ENCODE measurements at places on chromosomes 7 and 10. TPM values are rescaled to one million over a fixed set of nuclear protein-coding genes. Genes with fewer than 3 reads are reported as not detected.

DNA sequence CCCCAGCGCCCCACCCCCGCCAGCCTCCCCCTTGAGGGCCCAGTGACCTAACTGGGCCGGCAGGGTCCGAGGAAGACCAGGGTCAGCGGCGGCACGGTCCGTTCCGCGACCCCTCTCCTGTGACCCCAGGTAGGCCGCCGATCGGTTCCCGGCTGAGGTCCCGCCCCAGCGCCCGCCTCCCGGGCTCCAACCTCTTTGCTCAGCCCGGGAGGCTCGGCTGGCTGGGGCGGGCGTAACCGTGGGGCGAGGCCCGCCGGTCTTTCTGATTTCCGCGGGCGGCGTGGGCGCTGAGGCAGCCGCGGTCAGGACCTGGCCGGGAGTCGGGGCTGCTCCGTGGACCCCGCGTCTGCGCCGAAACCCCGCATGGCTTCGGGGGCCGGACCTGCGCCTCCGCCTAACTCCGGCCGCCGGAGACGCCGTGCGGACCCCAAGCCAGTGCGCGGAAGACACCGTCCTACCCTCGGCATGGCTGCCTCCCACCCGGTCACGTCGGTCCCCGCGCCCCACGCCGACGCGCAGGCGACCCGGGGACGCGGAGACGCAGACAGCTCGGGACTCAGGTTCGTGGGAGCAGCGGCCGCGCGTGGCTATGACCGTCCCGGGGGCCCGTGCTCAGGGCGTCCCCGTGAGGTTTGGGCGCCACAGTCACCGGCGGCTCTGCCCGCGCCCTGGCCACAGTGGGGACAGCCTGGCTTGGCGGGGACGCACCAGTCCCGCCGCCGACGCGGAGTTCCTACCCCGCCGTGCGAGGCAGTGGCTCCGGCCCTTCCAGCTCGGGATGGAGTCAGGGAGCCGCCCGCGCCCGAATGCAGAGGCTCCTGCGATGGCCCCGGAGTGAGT, 1.0 kb upstream of the VENTX start:
- DNase-seq, result no peak

DNA sequence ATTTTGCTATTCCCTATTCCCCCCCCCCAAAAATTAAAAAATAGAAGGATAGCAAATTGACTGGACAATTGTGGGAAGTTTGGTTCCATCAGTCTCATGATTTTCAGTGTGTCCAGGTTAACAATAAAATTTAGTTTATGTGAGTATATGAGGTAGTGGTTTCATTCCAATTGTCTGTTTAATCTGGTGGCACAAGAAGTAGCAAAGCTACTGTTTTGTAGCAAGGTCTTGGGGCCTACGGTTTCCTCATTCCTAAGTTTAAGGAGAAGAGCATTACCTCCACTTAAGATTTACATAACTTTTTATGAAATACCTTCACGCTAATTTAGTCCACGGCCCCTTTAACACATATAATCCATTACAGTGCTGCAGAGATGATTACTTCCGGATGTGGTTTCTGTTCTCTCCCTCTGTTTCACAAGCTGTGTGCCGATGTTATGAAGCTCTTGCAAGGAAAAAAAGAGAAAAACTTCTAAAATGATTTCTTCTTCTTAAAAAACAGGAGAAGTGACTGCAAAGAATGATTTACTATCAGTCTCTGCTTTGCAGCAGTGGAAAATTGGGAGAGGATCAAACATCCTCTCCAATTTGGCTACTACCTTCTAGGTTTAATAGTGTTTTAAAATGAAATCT, 32.7 kb upstream of the NPVF start:
- DNase-seq, result no peak

- no peak for DNase-seq
Measured at GRCh38 chr10:18607503-18608378, 43.6 kb downstream of the NSUN6 start.

DNA sequence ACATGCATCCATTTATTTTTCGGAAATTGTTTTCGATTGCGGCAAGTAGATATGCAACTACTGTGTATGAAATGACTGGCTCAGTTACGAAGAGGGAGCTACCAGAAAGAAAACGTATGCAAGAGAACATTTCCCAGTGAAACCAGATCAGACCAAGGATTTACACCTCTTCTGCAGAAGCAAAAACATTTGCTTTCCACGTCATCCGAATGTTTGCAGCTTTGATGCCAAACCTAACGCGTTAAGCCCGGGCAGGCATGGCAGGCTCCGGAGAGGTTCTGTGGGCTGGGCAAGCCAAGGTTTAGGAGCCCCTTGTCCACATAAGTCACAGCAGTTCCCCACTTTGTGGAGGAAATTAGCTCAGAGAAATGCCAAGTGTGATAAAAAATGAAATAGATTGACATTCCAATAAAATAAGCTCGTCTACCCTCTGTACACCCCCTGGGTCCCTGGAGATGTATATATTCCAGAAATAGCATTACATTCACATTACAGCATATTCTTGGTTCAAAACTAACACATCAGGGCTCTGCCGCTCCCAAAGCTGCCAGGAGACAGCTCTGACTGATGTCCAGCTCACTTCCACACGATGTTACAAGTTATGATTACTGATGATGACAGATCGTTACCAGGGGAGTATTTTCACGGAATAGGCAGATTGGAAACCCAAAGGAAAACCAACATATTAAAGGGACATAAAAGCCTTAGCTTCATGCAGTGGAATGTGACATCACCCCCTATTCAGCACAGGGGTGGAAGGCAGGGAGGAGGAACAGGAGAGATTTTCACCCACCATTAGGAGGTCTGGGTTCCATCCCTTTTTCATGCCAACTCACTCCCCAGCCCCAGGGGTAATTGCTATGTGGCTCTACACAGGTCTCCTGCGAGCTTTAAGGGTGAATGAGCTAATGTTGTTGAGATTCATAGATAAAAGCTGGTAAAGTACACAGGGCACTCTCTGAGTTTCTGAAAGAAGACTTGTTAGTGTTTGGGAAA, 81.5 kb downstream of the LYZL1 start:
- no peak for DNase-seq

DNA sequence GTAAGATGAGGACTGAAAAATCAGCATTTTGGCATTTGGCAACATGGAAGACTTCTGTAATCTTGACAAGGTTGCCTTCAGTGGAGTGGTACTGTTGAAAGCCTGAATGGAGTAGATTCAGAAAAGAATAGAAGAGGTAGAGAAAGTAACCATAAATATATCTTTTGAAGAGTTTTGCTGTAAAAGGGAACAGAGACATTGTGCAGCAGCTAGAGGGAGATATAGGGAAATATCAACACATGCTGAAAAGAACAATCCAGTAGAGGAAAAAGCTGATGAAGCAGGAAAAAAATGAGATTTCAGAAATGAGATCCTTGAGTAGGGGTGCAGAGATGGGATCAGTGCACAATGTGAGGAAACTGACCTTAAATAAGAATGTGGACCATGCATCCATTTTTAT, 60.0 kb downstream of the RAPGEF5 start:
- no peak for DNase-seq

GRCh38 chr10:101614663-101615524, 26.8 kb downstream of the DPCD start:
- DNase-seq, result no peak

GRCh38 chr10:70124918-70125317, 7.7 kb downstream of the AIFM2 start:
- DNase-seq, result no peak

- no peak for DNase-seq
Measured at GRCh38 chr7:12584930-12585329, 14.4 kb downstream of the SCIN start.

- no peak for DNase-seq
Measured at GRCh38 chr10:10128387-10128786, 889.3 kb upstream of the CELF2 start.

DNA sequence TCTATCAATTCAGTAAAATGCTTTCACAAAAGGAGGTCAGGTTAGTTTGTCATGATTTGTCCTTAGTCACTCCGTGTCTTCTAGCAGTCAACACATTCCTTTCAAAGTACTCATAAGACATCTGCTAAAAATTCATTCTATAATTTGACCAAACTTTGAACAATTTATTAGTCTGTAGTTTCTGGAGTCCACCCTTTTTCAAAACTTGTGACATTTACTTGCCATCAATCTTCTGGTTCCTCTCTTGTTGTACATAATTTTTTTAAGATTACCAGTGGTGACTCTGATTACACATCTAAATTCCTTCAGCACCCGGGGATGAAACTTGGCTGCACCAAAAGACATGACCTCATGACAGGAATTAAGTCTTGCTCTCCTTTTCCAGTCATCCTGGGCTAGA, 130.1 kb downstream of the NEBL start:
- DNase-seq, result no peak

DNA sequence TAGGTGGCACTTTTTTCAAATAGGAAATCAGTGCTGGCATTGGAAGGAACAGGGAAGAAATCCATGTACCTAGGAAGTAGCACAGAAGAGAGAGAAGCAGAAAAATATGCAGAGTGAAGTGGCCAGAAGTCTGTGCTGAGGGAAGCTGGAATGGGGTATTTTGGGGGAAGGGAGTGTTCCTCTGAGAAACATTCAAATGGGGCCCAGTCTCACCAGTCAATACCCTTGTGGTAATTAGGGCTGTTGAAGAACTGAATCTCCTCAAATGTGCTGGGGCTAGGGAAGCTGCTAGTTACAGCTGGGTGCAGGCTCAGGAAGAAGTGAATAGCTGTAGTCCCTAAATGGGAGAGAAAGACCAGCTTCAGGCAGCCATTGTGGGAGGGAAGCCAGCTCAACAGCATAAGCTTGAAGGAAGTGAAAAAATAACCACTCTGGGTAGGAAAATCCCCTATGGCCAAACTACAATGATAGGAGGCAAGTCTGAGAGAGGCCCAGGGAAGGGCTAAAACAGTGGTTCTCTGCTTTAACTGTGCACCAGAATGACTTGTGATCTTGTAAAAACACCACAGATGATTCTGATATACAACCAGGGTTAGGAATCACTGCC, 7.6 kb downstream of the NDST2 start:
- DNase-seq, result no peak

DNA sequence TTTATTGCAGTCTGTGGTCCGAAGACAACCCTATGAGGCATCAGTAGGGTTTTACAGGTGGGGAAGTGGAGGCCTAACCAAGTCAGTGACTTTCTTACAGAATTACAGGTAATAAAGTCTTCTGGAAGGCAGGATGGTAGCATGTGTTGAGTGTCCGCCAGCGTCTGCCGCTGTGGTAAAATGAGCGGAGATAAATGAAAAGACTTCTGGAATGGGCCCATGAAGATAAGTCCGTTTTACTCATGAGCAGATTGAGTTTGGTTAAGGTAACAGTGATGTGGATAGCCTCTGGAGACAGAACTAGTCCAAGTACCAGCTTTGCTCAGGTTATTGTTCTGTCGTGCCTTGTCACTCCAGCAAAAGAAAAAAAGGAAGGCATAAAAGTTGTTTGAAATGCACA, 966 bp downstream of the FBH1 start:
- no peak for DNase-seq

- no peak for DNase-seq
Measured at GRCh38 chr7:151210087-151210854, at the start of gene H2BK1. TSS of gene H2BK1 (minus strand) at chr7:151210488. CDS start at chr7:151210318, 170 bp downstream.

- no peak for DNase-seq
Measured at GRCh38 chr7:135980012-135980551, 2.9 kb upstream of the MTPN start.

DNA sequence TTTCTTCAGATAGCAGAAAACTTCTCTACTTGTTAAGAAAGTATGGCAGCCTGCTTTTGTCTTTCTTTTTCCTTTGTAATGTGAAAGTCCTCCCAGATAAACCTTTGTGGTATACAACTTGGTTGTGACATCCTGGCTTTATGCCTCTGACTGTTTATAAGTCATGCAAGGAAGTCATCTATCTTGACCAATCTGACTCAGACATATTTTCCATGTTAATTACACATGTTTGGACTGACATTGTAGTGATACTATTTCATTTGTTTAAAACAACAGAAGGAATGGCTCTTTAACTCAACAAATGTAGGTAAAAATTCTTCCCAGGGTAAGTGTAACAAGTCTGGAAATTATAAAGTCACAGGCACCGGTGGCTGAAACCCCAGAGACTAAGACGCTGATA, 341.6 kb upstream of the MEOX2 start:
- DNase-seq, result no peak

- no peak for DNase-seq
Measured at GRCh38 chr7:38211940-38212339, 33.9 kb downstream of the STARD3NL start.

- DNase-seq, result no peak
Measured at GRCh38 chr7:76037310-76037709, 10.5 kb downstream of the STYXL1 start.

- DNase-seq, result no peak
Measured at GRCh38 chr7:3134745-3135144, 91.1 kb upstream of the CARD11 start.

GRCh38 chr7:141742229-141742628, 4.1 kb downstream of the SSBP1 start:
- DNase-seq, result no peak

- DNase-seq, result no peak
Measured at GRCh38 chr10:103840740-103841070, 14.7 kb downstream of the SH3PXD2A start.

GRCh38 chr7:6260291-6261187, 11.9 kb downstream of the CYTH3 start:
- DNase-seq, result no peak

DNA sequence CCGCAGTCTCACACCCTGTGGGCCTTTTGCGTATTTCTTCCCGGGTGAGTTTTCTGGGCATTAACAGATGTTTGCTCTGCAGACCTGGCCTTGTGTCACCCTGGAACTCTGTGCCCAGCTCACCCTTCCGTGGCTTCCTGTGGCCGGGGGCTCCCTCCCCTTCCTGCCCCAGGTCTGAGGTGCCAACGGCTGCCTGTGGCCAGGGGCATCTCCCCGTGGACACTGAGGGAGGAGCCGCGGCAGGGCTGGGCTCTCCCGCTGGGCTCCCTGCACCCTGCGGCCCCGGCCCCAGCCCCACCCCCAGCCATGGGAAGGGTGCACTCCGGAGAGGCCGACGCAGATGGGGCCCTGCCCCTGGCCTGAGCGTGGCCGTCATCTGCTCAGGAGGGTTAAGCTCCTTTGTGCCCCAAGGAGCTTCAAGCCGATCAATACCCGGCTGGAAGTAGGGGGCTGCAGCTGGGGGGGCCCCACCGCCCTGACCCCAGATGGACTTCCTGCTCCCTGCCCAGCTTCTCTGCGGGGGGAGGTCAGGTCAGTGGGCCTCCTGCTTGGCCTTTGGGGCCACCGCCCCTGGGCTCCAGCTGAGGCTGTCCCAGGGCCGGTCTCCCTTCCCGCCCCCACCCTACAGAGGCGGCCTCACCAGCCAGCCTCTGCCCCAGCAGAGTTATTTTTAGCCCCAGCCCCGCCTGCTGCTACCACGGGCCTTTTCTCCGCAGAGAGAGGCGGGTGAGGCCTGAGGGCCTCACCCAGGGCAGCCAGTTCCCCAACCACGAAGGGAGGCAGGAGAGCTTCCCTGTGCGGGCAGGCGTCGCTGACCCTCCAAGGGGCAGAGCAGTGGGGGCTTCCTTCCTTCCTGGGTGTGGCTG, 24.2 kb downstream of the PWWP2B start:
- DNase-seq, result peak; percentile 71

GRCh38 chr10:132329565-132330485, 2.2 kb upstream of the LRRC27 start:
- peak; percentile 81 for DNase-seq

GRCh38 chr7:133054162-133054840, 27.6 kb downstream of the CHCHD3 start:
- no peak for DNase-seq

C10orf53 gene
- not detected for total RNA-seq

OPTN gene
- 82.7 TPM for total RNA-seq

GJD4 gene
- total RNA-seq, result not detected

EEPD1 gene
- 4.0 TPM for total RNA-seq

ZNF853 gene
- total RNA-seq, result 13.3 TPM

CALHM2 gene
- total RNA-seq, result 57.7 TPM

SPDYE16 gene
- not detected for total RNA-seq

CBX3 gene
- total RNA-seq, result 37.9 TPM

CALML3 gene
- total RNA-seq, result not detected

TAS2R3 gene
- total RNA-seq, result not detected

C10orf62 gene
- total RNA-seq, result 0.67 TPM

Measured in right atrium auricular region (tissue), 2 donors.